Caki2 (cell line): ENCODE measurements at places on chromosomes 4 and X. TPM values are rescaled to one million over a fixed set of nuclear protein-coding genes. Genes with fewer than 3 reads are reported as not detected.

ZNF185 gene
- total RNA-seq: 6.0 and 7.2 TPM in 2 replicates

TGIF2LX gene
- not detected in 2 replicates for total RNA-seq

DNA sequence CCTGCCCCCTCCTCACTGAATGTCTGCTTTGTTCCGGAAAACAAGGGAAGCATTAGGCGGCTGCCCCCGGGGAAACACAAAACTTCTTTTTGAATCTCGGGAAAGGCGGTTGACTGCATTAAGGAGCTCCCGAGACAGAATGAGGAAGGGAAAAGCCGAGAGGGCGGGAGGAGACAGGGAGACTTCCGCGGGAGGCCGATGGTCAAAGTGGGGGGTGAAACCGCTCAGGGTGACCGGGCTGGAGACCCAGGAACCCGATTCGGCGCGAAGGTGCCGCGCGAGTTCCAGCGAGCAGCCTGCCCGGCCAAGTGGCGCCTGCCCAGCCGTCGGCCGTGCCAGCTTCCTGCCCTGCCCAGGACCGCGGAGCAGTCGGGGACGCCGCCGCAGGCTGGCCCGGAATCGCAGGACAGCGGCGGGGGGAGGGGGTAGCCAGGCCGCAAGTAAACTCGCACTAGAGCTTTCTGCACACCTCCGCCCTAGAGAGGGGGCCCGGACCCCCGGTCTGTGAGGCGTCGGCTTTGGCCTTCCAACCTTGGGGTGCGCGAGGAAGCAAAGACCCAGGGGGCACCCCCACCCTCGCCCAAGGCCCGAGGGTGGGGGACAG is 55.1 kb upstream of the BCOR start:
- DNase-seq: peak; percentile 47

DNA sequence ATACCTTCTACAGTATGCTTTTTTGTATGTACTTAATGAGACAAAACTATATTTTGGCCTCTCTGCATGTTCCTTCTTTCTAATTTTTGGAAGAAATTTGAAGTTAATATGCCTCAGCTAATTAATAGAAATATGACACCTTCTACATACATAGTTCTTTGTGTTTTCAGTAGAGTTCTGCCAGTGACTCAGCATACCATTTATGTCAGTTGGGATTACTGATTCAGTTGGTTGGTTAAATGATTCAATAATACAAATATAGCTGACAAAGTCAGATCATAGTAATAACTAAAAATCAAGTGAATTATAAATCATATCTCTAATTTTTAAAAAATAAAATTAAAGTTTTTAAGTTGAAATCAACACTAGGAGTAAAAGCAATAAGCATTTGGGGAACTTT is 16.8 kb downstream of the BTC start:
- DNase-seq: no peak

DNA sequence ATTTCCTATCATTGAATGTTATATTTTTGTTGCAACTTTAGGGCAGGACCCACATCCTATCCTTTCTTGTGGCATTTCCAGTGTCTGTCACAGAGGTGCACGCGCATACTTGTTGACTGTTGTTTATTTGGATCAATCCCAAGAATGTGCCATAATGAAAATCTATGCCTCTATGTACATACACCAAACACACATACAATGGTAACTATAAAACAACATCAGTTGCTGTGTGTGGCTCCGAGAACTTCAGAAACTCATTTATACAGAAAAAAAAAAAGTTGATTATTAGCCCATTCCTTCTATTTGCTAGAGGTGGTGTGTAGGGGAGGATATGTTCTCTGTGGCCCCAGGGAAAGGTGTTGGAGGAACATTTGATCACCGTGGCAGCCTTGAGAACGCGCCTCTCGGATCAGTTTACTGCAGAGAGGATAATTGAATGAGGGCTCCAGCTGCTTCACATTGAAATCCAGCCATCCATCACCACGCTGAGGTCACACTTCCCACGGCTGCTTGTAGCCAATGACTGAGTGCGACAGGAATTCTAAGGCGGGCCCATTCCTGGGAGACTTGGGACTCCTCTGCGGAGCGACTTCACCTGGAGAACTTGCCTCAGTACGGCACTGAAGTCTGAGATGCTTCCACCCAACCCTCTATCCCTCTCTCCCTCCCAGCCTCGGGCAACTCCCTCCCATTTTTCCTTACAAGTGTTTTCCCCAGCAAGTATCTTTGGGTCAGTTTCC is 19.5 kb downstream of the SMPX start:
- no peak for DNase-seq

DNA sequence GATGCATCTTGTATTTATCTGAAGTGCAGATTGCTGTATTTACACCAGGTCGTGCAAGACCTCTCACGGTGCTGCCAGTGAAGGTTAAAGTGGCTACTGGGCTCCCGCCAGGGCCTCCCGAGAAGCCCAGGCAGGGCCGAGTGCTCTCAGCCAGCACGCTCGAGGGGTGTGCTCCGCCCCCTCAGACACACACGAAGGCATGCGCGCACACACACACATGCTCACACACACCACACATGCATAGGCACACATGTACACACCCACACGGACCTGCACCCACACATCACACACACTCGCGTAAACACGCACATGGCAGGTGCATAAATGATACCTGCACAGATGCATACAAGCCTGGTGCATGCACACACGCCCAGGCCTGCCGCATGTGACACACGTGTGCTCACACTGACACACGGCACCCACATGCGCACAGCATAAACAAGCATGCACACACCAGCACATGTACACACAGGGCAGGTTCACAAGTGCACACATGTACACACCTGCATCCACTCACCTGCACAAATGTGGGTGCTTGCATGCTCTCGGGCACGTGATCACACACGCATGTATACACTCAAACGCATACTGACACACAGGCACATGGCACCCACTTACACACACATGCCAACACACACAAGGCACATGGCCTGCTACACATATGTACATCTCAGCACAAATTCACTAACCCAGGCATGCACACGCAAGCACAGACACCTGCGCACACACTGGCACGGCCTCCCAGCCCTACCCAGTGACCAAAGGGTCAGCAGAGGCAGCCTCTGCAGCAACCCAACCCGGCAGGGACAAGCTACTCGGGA is 71.6 kb downstream of the FAM53A start:
- DNase-seq: no peak

DNA sequence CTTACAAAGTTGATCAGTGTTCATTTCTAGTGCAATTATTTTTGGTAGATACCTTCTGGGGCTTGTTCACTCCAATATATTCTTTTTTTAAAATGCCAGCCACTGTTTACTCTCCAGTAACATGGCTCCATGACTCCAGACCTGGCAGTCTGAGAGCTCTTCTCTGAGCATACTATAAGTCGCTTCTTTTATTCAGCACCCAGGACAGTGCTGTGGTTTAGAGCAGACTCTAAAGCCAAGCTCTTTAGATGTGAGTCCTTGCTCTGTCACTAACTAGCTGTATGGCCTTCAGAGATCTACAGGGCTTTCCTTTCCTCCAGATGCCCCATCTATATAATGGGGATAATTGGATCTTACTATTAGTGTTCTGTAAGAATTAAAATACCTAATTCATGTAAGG is 200.2 kb upstream of the FAM241A start:
- no peak for DNase-seq

DNA sequence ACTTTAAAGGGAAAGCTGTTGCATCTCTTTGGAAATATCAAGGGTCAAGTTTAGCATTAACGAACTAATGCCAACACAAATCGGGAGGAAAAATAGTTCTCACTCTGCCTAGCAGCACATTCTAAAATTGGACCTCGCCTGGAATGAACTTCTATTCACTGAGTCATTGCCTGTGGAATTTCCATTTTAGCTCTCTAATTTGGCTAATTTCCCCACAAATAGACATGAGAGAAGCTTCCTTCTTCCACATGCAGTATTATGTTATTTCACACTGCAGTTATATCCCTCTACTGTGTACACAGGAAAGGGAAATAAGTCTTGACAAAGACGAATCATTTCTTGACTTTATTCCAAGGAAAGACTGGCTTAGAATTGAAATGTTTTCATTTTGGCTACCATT is 9.3 kb downstream of the ZXDA start:
- no peak for DNase-seq

DNA sequence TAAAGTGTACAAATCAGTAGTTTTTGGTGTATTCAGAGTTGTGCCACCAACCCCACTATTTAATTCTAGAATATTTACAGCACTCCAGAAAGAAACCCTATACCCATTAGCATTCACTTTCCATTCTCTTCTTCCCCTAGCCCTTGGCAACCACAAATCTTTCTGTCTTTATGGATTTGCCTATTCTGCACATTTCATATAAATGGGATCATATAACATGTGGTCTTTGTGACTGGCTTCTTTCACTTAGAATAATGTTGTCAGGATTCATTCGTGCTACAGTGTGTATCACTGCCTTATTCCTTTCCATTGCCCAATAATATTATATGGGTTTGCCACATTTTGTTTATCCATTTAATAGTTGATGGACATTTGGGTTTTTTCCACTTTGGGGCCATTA is 32.2 kb downstream of the SGMS2 start:
- no peak for DNase-seq
